ENCODE measurements at places on chromosomes 12 and 14.

- DNase-seq: no peak
These were observed 15.1 kb downstream of the GLRX5 start for GRCh38 chr14:95549656-95550585.

DNA sequence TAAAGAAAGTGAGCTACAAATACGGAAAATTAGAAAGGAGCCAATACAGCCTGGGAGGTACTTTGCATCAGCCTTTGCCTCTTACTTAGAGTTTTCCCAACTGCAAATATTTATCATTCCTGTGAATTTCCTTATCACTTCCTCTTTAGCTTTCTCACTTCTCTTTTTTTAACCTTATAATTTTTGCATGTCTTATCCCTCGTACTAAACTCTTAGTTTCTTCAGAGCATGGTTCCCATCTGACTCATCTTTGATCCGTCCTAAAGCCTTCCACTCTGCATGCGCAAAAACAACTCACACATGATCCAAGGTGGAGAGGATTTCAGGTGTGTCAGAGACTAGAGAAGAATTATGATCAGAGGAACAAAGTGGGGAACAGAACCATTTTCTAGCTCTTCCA is 9.6 kb upstream of the SNAPC1 start:
- DNase-seq: no peak

GRCh38 chr12:119406308-119406707 is 71.8 kb downstream of the CCDC60 start:
- DNase-seq: no peak

DNA sequence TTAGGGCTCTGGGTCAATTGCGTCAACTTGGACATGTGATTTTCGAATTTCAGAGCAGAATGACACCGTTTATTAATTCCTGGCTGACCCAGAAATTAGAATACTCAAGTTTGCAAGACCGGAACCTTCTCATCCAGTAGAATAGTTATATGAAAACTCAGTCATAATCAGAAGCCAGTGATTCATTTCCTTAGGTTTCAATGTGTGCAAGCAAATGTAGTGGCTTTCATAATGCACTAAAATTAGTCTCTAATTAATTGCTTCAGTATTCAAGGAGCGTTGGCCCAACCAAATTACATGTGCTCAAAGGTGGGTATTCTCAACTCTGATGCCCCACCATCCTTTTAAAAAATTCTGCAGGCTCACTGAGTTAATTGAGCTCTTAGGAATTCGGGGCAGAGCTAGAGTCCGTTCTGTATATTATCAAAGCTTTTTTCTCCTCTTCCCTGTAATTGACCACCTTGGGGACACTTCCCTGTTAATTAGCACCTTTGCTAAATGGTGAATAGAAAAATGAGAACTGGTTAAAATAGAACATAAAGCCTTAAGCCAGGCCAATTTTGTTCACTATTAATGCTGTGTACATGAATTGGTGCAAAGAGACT is 55.4 kb downstream of the DAO start:
- DNase-seq: no peak

DNA sequence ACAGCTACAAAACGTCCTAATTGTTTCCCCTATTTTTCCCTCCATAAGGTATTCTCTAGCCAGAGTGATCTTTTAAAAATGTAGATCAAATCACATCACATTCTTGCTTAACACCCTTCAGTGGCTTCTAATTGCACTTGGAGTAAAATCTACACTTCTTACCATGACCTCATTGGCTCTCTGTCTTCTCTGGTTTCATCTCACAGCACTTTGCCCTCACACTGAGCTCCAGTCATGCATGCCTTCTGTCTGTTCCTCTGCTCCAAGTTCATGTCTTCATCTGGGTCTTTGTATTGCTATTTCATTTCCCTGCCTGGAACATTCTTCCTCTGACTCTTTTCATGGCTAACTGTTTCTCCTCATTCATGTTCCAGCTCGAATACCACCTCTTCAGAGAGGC is 220.4 kb upstream of the GARIN6 start:
- no peak for DNase-seq

GRCh38 chr12:117854339-117855012 is 114.3 kb downstream of the KSR2 start:
- DNase-seq: no peak

DNA sequence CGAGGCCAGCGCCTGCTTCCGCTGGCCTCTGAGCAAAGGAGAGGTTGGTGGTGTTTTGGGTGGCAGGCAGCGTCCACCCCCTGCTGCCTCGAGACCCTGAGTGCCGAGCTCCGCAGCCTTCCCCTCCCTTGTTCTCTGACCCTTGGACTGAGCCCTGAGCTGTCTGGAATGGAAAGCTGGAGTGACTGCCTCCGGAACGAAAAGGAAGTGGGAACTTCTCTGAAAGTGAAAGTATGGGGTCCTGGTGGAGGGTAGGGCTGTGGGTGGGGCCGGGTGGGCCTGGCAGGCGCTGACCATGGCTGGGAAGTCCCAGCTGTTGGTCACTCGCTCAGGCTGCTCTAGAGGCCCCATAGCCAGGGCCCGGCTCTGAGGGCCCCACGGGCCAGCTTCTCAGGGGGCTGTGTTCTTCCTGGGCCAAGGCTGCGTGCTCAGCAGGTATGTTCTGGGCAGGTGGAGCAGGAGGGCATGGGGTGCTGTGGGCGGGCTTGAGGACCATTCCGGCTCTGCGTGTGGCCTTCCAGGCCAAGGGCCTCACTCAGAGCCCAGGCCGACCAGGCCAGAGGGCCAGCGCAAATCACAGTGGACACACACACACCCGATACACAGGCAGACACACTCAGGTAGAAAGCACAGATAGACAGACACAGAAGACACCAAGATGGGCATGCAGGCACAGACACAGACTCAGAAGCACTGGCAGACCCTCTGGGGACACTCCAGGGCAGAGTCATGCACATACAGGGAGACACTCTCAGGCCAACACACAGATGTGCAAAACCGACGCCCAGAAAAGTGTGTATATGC is at the start of gene EXOC3L4:
EXOC3L4 (plus strand) TSS at position 320 of the 804 bp plus-strand sequence. CDS start 5,495 bp downstream, outside the sequence.
- DNase-seq: no peak

- DNase-seq: no peak
These were observed 111.6 kb downstream of the BTG1 start for GRCh38 chr12:92034083-92034482.

- DNase-seq: no peak
These were observed 43.3 kb downstream of the OTOGL start for GRCh38 chr12:80142640-80143039.

DNA sequence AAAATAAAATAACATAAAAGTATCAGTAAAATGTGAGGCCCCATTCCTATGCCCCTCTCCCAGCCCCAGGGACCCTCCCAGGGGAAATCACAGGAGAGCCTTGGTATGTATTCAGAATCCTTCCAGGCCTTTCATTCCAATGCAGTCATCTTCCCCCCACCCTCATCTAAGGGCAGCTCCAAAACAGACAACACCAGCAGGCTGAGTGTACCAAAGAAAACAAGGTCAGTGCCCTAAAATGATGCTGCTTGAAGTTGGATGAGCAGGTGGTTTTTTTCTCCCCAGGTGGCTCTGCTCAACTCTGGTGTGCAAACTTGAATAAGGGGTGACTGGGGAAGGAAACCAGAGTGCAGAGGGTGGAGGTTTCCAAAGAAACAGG is 56.2 kb downstream of the TSPAN9 start:
- no peak for DNase-seq

- no peak for DNase-seq
These were observed 522.0 kb upstream of the SEL1L start for GRCh38 chr14:82055515-82056115.

DNA sequence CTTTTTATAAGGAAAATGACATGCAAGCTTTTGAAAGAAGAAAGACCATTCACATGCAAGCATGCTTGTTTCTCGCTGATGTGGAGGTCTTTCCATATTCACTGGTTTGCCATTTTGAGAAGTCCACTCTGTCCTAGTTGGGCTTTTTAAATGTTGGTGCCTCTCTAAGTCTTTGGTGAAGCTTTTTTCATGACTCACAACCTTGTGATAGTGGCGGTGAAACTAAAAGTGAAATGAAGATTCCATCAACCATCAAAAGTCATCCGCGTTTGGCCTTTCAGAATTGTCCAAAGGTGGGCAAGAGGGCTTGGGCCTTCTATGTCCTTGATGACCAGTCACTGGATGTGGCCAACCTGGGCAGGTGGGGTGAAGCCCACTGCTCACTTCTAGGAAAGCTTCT is 4.3 kb downstream of the LRRC74A start:
- DNase-seq: no peak

- DNase-seq: no peak
These were observed 121.8 kb downstream of the SUDS3 start for GRCh38 chr12:118498171-118498570.

GRCh38 chr12:104571328-104571727 is 114.6 kb downstream of the CHST11 start:
- DNase-seq: no peak

- DNase-seq: peak; percentile 20
These were observed 217.9 kb upstream of the BTG1 start for GRCh38 chr12:92363295-92364146.

DNA sequence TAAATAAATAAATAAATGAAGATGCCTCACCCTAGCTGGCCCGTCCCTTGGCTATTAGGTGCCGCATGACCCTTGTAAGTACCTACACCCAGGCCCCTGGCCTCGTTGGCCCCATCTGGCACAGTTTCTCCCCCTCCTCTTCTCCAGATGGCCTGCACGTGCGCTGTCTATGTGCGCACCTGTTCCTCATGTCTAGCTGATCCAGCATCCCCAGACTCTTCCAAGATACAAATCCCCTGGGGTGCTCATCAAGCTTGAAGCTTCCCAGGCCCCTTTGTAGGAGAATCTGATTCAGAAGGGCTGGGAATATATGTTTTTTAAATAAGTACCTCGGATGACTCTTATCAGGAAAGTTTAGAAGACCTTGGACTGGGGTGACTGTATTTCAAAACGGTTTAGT is 133.3 kb downstream of the CHST11 start:
- no peak for DNase-seq

GRCh38 chr12:68786929-68787328 is 21.0 kb upstream of the MDM2 start:
- DNase-seq: no peak

GRCh38 chr12:29187756-29188155 is 38.7 kb downstream of the FAR2 start:
- no peak for DNase-seq

GRCh38 chr12:116839287-116839830 is 41.9 kb downstream of the HRK start:
- no peak for DNase-seq

DNA sequence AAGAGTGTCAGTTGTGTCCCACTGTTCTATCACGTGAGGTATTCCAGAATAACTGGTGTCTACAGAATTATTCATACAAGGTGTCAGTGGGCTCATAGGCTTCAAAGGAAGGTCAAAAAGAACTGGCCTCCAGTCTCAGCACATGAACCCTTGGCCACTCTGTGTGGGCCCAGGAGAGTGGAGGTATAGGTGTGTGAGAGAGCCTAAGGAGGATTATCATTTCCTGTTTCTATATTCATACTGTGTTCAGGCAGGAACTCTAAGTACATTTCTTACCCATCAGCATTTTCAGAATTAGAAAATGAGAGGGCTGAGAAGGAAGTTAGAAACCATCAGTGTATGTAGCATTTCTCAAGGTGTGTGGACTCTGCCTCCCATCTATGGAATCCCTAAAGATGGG is 87.0 kb downstream of the BTG1 start:
- no peak for DNase-seq

GRCh38 chr12:110314308-110314707 is 33.3 kb downstream of the ATP2A2 start:
- no peak for DNase-seq

- DNase-seq: no peak
These were observed 15.6 kb downstream of the VCPKMT start for GRCh38 chr14:50100805-50101204.

GRCh38 chr14:76874734-76875133 is 48.5 kb downstream of the LRRC74A start:
- no peak for DNase-seq

GRCh38 chr12:19962192-19962591 is 406.1 kb upstream of the PDE3A start:
- no peak for DNase-seq

DNA sequence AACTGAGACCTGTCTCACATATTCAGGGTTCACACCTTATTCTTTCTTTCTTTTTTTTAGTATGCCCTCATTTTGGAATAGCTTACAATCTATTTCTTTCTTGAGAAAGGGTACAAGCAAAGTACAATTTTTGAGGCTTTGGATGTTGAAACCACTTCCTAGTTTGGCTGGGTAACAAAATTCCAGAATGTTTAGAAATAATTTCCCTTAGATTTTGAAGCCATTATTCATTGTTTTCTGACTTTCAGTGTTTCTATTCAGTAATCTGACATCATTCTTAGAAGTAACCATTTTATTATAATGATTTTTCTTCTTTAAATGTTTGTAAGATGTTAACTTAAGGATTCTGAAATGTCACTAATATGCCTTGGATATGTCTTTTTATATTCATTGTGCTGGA is 28.2 kb downstream of the ST8SIA1 start:
- DNase-seq: no peak

GRCh38 chr12:56676851-56677580 is 11.1 kb downstream of the PTGES3 start:
- DNase-seq: no peak

- no peak for DNase-seq
These were observed 953 bp upstream of the NKX2-8 start for GRCh38 chr14:36583242-36583892.

GRCh38 chr12:112208301-112208910 is 83.0 kb downstream of the TRAFD1 start:
- no peak for DNase-seq

GRCh38 chr12:111494676-111495075 is 89.0 kb downstream of the SH2B3 start:
- no peak for DNase-seq

DNA sequence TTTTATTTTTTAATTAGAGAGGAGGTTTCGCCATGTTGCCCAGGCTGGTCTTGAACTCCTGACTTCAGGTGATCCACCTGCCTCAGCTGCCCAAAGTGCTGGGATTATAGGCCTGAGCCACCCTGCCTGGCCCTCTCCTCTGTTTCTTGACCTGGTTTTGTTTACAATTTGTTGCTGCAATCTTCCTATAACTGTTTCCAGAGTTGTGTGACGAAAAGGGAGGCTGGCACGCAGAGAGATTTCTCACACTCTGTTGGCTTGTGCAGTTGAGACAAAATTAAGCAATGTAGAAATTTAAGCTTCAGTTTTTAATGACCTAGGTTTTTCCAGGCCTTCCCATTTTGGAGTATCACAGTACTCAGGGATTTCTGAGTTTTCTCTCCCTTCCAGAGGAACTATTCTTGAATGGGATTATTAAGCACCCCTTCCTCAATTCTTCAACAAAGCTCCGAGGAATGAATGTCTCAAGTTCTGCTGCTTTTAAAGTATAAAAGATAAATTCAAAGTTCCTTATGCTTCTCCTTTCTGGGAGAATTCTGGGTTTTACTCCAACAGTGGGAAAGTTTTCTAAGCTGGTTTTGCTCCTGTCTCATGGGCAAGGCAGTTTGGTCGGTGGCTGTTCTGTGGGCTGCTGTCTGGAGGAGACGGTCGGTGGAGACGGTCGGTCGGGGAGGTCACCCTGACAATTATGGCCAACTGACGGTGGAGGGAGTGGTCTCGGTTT is 20.4 kb upstream of the FOS start:
- DNase-seq: no peak

GRCh38 chr12:5429741-5430557 is 2.0 kb upstream of the NTF3 start:
- no peak for DNase-seq

Data from activated T-helper 1 cell treated with Interleukin-2 at 50 U/mL for 16 hours (primary cell).